ENCODE measurements at places on chromosomes 5 and 9.

GRCh38 chr5:77366717-77367500, 125.2 kb downstream of the WDR41 start:
- no peak for DNase-seq

DNA sequence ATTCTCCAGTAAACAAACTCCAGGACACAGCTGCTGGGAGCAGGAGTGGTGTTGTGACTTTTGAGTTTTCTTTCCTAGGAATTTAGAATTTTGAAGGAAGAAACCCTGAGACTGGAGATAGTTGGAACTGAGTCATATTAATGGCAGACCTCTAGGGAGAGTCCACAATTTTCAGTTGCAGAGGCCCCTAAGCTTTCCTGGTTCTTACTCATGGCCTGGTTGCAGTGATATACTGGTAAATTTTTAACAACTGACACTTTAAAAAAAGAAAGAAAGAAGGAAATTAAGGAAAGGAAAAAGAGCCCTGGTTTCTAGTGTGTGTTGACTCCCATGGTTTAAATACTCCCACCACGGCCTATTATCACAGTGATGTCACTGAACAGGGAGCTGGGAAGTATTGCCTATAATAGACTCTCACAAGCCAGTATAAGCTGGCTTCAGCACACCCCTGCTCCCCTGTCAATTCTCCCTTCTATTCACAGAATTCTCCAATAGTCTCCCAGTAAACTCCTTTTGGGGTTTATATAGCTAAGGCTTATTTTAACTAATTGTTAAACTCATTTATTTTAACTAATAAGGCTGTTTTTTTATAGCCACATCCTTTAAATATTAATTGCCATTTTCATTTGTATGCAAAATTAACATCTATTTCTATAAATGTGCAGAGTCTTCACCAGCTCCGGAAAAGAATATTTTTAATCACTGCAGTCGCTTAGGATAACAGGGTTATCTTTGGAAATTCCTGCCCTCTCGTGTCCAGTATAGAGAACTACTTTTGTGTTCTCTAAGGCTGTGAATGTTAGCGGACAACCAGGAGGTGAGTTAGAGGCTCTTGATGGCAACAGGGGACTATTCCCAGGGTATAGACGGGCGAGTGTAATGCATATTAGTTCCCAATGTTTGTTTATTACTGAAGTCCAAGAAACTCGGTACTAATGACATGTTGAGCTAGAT, 59.7 kb downstream of the GGTA1 start:
- no peak for DNase-seq

DNA sequence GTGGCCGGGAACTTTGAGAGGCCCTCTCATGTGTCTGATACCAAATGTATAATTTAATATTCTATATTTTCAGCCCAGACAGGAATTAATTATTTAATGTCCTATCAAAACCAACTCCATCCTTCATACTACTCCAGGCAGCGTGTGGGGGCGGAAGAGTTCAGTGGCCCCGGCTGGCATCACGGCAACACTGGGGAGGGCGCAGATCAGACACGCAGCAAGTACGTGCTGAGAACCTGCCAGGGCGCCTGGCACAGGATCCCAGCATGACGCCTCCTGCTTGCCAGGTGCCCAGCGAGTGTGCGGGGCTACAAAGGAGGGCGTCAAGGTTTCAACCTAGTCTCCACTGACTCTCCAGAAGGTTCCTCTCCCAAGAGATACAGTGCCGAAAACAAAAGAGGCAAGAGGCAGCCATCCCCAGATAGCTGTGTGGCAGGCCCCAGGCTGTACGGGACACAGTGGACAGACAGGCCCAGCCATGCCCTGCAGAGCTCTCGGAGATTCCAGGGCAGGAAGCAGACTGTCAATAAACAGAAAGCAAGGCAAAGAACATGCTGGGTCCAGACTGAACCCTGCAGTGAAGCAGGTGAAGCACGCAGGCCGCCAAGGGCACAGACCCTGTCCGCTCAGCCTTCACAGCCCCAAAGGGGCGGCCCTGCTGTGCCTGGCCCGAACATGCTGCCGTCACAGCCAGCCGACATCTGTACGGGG, 110.3 kb downstream of the VAV2 start:
- no peak for DNase-seq

DNA sequence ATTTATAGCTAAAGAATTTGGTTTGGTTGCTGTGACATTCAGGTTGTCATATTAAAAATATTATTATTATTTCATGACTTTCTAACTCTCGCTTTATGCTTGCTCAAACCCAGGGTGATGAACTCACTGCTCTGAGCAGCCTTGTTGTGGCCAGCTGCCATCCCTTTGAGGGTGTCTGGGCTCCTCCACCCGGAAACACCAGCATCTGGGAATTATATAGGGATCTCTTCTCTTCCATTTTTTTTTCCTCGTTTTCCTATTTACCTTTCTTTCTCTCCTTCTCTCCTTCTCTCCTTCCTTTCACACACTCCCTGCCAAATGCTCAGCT, 355.8 kb upstream of the SMARCA2 start:
- DNase-seq = no peak

- no peak for DNase-seq
Observed at GRCh38 chr9:80794197-80794596, 895.1 kb downstream of the TLE1 start.

DNA sequence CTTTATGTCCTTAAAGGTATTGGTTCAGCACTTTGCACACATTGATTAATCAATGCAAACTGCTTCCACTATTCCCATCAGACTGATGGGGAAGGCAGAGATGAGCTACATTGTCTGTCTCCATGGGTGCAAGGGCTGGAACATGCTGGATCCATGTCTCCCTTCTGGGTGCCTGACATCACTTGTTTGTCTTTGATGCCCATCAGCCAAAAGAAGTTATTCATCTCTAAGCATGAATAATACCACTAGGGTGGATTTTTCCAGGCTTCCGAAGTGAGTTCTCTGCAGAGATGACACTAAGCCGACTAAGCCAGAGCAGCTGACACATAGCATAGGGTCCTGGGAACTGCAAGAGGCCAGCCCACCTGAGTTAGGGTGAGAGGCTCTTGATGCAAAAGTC, 8.7 kb downstream of the FGF1 start:
- no peak for DNase-seq

- no peak for DNase-seq
Observed at GRCh38 chr5:32314658-32315057, 1.9 kb upstream of the MTMR12 start.

DNA sequence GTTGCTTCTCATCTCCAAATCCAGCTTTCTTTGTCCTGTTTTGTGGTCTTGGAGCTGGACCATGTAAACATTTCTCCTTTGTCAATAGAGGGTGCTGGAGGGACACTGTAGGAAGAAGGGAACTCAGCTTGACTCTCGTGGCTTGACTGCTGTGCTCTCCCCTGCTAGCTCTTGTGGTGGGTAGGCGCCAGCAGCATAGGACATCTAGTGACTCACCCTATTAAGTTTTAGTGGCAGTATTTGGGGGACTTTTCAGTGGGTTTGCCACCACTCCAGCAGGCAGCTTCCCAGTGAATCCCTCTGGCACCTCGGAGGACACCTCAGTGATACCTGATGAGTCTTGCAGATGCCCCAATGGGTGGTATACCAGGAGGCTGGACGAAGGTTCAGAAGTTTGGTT, 97.8 kb downstream of the TSSK1B start:
- DNase-seq = peak; percentile 37

DNA sequence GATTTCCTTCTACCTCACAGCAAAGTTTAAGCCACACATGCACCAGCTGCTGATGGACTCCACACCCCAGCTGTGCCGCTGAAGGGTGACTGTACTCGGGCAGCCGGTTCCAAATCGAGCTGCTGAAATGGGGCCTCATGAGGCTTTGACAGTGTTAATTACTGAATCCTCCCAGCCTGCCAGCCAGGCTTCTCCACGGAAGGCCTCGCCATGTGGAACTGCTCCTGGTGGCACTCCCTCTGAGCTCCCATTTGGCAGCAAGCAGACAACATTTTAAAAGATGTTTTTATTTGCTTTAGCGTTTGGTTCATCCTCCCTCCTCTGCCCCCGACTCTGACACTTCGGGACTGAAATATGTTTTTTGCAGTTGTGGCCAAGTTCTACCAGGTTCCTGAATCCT, 479.4 kb upstream of the MPDZ start:
- DNase-seq = no peak

- no peak for DNase-seq
Observed at GRCh38 chr9:135066291-135066690, 21.2 kb upstream of the OLFM1 start.

- no peak for DNase-seq
Observed at GRCh38 chr5:147321569-147321968, 86.7 kb downstream of the STK32A start.

- DNase-seq = no peak
Observed at GRCh38 chr9:113187929-113188595, 33.0 kb downstream of the FKBP15 start.

- no peak for DNase-seq
Observed at GRCh38 chr9:136846376-136847087, 2.7 kb upstream of the PHPT1 start.

- no peak for DNase-seq
Observed at GRCh38 chr5:169668732-169669131, 31.7 kb downstream of the DOCK2 start.

- DNase-seq = no peak
Observed at GRCh38 chr5:148746826-148747535, 79.4 kb upstream of the ADRB2 start.

GRCh38 chr9:121394292-121394691, 24.2 kb upstream of the STOM start:
- no peak for DNase-seq

DNA sequence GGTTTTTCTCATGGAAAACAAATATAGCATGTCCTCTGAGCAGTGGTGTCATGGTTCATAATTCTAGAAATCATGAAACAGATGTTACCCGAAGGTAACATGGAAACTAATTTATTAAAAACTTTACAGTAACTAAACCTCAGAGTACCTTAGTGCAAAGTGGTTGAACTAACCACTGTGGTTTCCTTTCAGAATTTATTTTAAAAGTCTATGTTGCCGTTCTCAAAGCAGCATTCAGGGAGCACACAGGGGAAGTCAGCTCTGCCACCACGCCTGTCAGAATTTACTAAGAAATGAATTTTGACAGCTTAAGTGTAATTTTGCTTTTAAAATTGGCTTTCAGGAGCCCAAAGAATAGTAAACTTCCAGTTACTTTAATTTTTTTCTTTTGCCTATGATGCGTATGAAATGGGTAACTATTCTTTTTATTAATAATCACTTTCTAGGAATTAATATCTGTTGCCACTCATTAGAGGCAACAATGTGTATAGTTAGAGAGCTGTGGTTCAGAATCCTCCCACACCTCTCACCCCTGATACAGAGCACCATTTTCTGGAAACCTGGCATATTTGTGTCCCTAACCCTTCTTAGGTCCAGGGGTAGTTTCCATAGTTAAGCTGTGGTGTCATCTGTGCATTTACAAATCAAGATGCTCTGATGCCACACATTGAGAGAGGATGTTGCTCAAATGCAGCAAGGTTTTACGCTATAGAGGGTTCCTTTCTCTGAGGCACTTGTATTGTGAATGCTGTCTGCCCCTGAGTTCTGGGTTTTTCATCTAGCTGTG, 202.6 kb downstream of the ZSWIM6 start:
- no peak for DNase-seq

DNA sequence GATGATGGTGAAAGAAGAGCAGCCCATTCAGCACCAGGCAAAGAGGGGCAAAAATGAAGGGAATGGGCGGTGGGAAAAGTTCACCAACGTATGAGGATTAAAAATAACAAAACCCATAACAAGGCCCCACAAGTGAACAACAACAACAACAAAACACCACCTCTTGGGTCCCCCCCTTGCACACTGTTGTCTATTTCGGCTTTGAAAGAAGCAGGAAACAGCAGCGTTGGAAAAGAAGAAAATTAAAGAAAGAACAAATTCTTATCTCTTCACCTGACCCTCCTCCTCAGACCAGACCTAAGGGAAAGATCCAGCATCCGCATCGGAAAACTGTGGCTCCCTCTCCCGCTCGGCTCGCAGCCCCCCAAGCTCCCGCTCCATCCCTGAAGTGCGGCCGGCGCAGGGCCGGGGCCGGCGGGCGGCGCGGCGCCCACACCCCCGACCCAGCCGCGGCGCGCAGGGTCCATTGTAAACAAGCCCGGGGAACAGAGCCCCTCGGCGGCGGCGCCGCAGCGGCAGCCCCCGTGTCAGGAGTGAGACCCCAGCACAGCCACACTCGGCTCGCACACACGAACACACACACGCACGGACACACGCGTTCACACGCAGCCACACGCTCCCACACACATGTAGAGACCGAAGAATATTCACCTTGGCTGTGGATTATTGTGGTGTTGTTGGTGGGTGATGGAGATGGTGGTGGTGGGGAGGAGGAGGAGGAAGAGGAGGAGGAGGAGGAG, 535 bp downstream of the RFX3 start:
- DNase-seq = peak; percentile 65

- peak; percentile 34 for DNase-seq
Observed at GRCh38 chr9:136661641-136662325, 933 bp upstream of the EGFL7 start.

- DNase-seq = no peak
Observed at GRCh38 chr9:130214776-130215340, 42.7 kb downstream of the NCS1 start.

GRCh38 chr5:161306351-161306995, 240.1 kb downstream of the GABRB2 start:
- no peak for DNase-seq
